ENCODE measurements at places on chromosomes 1 and 21. TPM values are rescaled to one million over a fixed set of nuclear protein-coding genes. Genes with fewer than 3 reads are reported as not detected.
A peak's percentile ranks its signal among the peaks of the same experiment; 100 is the strongest.

- peak; percentile 82 for DNase-seq
Measured at GRCh38 chr1:198529414-198529813, 11.1 kb downstream of the ATP6V1G3 start.

GRCh38 chr1:57278558-57278957 lies 145.3 kb downstream of the DAB1 start:
- no peak for DNase-seq

- DNase-seq = no peak
Measured at GRCh38 chr1:71762514-71763255, 519.7 kb downstream of the NEGR1 start.

- DNase-seq = no peak
Measured at GRCh38 chr1:101798417-101798816, 198.3 kb downstream of the OLFM3 start.

Gene FAAH
- not detected for total RNA-seq
